NCI-H524 treated with DMSO at 0.1 percent for 48 hours (cell line): ENCODE measurements at places on chromosomes 2 and 18.
A peak's percentile ranks its signal among the peaks of the same experiment; 100 is the strongest.

DNA sequence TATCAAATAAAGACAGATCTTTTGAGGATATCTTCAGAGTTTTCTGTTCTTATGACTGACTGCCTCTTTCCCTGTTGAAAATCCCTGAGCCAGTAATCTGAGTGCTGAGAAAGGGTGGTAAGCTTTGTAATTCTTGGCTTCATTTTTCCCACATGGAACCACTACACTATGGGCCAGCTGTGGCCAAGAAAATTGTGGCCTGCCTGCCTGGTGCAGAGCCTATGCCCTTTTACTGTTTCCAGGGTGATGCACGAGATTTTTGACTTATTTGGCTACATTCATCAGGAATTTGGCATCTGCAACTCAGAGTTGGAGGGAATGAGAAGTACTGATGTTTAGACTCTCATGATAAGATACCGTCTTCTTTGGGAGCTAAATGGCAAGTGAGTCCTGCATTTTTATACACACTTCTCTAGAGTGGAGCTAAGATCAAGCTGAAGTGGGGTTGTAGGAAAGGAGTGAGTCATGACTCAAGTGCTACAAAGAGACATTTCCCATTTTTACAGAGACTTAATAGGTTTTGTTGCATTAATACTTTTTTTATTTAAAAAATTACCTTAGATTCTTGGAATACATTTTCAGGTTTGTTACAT lies 328.2 kb upstream of the CDH7 start:
- DNase-seq = no peak

GRCh38 chr2:2586931-2587330 lies 255.9 kb upstream of the MYT1L start:
- peak; percentile 57 for DNase-seq

- no peak for DNase-seq
Observed at GRCh38 chr2:240245706-240246105, 105.2 kb upstream of the OTOS start.

DNA sequence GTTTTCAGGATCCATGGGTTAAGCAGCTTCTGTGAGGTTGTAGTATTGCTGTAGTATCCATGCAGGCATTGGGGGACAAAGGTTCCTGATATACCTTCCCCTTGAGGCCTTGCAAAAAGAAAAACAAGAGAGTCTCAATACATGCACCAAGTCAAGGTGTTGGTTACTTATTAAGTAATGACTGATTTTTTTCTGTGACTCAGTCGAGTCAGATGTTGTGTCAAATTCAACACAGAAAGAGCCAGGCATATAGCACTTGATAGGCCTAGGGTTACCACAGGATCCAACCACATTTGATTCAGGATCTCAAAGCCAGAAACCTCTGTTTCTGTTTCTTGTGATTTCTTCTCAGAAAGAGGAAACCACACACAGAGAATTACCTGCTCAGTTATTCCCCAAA lies 24.9 kb upstream of the CD8A start:
- no peak for DNase-seq

GRCh38 chr18:76412010-76412817 lies 82.8 kb downstream of the ZNF516 start:
- DNase-seq = no peak

DNA sequence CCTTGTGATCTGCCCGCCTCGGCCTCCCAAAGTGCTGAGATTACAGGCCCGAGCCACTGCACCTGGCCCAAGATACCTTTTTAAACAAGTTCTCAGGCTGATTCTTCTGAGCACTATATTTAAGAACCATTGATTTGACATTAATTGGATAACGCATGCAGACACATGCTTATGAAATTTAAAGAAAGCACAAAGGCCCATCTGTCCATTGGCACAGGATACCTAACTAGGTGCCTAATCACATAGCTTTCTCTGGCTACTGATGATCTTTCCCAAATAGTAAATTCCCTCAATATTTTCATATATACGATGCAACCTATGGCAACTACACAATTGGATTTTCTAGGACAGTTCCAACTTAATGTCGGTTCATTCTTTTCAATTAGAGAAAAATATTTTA lies 62.5 kb upstream of the STAM2 start:
- DNase-seq = peak; percentile 48

GRCh38 chr2:96205888-96206287 lies 2.7 kb downstream of the STARD7 start:
- DNase-seq = no peak

DNA sequence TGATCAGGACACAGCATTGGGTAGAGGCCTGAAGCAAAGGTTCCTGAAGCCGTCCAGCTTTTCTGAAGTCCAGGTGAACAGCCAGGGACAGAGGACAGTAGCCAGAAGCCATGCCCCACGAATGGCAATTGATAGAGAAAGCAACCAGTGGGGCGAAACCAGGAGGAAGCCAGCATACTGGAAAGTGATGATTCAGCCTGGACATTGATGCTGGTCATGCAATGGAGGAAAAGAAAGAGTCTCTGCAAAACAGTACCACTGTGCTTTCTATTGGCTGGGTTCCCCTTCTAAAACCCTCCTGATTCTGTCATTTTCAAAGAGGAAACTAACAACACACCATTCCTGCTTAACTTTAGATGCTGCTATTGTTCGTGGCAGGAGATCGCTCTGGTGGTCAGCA lies 221.4 kb upstream of the EPAS1 start:
- no peak for DNase-seq

GRCh38 chr2:118893100-118893499 lies 45.7 kb upstream of the EN1 start:
- no peak for DNase-seq

- no peak for DNase-seq
Observed at GRCh38 chr2:163652751-163653150, 83.1 kb downstream of the FIGN start.

- DNase-seq = no peak
Observed at GRCh38 chr2:230906471-230907230, 18.4 kb downstream of the GPR55 start.

DNA sequence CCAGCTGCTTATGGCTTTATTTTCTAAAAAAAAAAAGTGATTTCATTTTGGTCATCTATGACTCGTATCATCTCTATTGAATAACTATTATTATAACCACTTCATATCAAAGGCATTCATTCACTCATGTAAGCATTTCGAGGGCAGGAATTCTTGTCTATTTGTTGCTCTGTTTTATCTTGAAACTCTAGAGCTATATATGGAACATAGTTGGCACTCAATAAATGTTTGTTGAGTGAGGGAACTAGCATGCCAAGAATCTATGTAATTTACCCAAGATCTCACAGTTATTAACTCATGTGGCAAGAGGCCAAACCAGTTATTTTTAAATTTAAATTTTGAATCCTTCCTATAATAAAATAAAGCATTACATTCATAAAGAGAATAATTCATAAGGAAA lies 470.1 kb downstream of the TMX3 start:
- DNase-seq = no peak

- no peak for DNase-seq
Observed at GRCh38 chr18:35132021-35132902, 91.0 kb downstream of the MAPRE2 start.

DNA sequence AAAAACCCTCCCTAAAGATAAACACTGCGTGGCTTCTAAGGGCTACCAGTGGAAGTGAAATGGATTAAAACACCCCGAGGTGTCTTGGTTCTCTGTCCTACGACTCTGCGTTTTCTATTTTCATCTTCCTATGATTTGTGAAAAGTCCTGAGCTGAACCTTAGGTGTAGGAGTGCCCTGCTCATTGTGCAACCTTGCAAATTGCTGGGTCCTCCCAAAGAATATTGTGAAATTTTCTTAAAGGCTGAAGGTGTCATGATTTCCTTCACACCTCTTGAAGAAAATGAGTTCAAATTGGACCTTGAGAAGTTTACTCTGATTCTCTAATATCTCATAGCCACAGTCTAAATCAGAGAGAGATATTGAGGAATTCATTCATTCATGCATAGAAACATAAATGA lies 1.8 kb upstream of the SLC19A3 start:
- no peak for DNase-seq

DNA sequence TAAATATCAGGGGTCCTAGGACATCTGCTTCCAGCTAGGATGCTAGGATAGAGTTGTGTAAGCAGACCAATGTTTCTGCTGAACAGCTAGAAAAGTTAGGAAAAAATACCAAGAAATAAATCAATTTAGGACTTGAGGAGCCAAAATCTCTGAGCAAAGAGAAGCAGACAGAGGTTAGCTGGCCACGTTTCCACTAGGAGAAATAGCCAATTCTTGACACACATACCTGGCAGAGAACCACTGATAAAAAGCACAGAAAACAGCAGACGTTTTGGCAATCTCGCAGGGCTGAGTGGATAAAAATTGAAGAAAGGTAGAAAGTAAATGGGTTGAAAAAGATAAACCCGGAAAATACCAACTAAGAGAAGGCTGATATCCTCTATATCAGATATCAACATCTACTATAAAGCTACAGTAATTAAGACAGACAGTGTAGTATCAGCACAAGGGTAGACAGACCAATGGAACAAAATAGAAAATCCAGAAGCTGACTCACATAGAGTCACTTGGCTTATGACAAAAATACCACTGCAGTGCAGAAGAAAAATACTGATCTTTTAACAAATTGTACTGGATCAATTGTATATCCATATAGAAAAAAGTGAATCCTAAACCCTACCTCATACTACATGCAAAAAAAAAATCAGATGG lies 306.1 kb upstream of the KLHL29 start:
- no peak for DNase-seq

DNA sequence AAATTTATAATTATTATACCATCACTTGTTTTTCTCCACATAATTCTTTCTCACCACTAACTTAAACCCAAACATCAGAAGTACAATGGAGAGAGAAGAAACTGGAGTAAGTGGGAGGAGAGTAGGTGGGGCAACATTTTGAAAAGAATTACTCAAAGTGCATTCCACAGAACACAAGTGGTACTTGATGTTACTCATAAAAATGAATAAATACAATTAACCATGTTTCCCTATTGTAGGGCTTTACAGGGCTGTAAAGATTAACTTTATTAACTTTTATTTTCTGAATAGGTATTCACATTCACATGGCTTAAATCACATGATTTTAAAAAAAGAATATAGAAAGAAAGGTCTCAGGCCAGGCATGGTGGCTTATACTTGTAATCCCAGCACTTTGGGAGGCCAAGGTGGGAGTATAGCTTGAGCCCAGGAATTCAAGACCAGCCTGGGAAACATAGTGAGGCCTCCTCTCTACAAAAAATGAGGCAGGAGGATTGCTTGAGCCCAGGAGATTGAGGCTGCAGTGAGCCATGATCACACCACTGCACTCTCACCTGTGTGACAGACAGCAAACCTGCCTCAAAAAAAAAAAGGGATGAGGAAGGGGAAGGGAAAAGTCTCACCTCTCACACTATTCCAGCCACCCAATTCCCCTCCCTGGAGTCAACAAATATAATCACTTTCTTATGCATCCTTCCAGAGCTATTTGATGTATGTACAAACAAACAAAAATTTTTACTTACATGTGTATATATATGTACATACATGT lies 47.1 kb downstream of the KCNG3 start:
- DNase-seq = no peak

- no peak for DNase-seq
Observed at GRCh38 chr2:159091381-159091780, 122.9 kb downstream of the TANC1 start.

- DNase-seq = no peak
Observed at GRCh38 chr2:219877728-219878127, 250.3 kb downstream of the SLC4A3 start.

GRCh38 chr2:97950329-97951154 lies 45.2 kb downstream of the TMEM131 start:
- no peak for DNase-seq

- DNase-seq = no peak
Observed at GRCh38 chr2:10235909-10236550, 66.7 kb upstream of the HPCAL1 start.

- DNase-seq = no peak
Observed at GRCh38 chr2:37500031-37500430, 155.6 kb downstream of the QPCT start.

GRCh38 chr2:161983331-161983651 lies 90.7 kb downstream of the DPP4 start:
- DNase-seq = no peak

- no peak for DNase-seq
Observed at GRCh38 chr2:240953426-240954410, 44.7 kb upstream of the SNED1 start.

DNA sequence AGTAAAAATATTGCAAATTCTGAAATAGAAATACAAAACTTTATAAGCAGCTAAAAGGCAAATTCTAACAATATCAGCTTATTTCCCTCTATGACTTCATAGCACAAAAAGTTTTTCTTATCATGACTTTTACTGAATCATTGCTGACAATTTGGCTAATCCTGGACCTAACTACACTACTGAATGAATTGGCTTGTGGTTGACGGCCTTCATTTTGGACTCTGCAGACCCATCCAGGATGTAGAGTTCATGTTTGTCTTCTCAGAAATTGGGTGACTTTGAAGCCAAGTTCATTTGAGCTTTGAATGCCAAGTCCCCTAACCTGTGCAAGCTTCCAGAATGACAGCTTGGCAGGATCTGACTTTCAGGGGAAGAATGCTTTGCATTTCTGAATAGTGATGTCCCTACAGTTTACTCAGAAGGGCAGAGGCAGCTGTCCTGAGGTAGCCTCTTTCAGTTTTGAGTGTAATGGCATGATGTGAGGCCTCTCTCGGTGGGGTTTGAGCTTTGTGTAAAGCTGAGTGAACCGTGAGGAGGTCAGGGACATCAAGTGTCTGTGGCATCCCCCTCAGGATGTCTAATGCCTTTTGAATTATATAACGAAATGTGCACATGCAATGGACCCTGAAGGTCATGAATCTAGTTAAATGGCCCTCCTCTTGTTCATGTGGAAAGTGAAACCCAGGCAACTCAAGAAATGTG lies 48.0 kb downstream of the EFEMP1 start:
- DNase-seq = no peak

DNA sequence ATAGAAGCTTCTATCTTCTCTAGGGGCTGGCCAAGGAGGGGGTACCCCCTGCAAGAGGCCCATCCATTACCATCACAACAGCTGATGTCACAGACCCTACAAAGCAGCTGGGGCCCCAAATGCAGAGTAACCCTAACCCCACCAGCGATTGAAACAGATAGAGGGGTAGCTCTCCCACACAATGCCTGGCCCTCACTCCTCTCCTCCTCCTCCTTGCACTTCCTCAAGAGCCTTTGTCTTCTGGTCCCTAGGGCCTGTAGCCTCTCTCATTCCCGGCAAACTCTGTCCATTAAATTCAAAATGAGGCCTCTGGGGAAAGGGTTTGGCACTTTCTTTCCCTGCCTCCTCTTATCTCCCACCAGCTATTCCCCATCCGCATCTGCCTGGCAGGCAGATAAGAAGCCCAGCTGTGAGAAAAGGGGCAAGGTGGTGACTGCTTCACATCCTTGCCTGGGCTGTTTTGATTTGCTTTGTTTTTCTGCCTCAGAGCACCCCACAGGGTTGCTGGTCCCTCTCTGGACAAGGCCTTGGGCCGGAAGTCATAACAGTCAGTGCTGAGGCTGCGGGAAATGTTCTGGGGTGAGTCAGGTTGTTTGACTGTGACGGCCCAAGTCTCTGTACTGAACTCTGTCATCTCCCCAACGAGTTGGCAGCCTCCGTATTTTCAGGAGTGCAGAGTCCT lies 26.1 kb upstream of the CYP26B1 start:
- no peak for DNase-seq

- DNase-seq = no peak
Observed at GRCh38 chr2:138811431-138811830, 31.2 kb upstream of the NXPH2 start.
